ENCODE measurements at places on chromosomes 6 and 20.

- no peak for DNase-seq
Observed at GRCh38 chr20:53795170-53795569, 201.5 kb upstream of the ZNF217 start.

DNA sequence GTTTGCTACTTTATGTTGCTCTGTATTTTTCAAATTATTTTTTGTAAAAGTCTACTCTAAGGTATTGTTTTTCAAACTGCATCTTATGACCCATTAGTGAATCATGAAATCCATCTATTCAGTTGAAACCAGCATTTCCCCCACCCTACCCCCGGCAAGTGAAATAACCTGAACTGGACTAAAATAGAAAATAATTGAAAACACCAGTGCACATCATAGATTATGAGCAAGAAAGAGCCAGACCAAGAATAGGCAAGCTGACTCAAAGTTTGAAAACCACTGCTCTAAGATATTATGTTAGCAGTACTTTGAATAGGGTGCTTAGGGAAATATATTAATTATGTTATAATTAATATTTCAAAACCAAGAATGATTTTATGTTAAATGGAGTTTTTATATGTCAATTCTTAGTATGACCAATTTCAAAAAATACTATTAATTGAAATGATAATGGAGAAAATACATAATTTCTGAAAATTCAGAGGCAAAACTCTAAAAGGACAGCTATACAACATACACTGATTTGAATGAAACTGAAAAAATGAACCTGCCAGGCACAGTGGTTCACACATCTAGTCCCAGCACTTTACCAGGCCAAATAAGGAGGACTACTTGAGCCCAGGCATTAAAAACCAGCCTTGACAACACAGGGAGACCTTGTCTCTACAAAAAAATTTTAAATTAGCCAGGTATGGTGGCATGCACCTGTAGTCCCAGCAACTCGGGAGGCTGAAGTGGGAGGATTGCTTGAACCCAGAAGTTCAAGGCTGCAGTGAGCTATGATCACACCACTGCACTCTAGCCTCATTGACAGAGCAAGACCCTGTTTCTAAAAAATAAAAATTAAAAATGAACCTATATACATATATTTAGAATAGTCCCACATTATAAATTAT lies 112.0 kb downstream of the CDK19 start:
- DNase-seq, result no peak

DNA sequence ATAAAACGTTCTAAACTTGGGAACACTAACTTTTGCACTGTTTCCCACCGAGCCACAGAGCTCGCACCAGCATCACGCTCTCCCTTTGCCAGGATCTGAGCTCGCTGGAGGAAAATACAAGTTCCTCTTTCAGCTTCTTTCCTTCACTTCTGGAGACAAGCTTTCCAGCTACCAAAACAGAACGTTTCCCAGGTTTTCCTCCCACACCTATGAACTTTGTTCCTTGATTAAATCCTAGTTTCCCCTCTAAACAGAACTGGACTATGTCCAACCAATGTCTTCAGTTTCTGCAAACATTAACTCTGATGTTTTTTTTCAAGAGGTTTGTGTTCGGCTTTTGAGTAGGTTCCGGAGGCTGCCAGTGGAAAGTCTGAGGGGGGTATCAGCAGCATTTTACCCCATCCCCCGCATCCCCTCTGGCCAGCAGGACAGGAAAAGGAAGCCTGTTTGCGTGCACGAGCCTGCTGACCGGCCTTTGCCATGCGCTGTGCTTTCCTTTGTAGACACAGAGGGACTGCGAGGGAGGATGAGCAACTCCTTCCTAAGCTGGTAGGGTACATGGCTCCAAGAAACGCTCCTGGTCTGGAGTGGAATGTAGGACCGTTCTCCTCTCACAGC lies 135.5 kb downstream of the LY86 start:
- DNase-seq, result peak; percentile 93

DNA sequence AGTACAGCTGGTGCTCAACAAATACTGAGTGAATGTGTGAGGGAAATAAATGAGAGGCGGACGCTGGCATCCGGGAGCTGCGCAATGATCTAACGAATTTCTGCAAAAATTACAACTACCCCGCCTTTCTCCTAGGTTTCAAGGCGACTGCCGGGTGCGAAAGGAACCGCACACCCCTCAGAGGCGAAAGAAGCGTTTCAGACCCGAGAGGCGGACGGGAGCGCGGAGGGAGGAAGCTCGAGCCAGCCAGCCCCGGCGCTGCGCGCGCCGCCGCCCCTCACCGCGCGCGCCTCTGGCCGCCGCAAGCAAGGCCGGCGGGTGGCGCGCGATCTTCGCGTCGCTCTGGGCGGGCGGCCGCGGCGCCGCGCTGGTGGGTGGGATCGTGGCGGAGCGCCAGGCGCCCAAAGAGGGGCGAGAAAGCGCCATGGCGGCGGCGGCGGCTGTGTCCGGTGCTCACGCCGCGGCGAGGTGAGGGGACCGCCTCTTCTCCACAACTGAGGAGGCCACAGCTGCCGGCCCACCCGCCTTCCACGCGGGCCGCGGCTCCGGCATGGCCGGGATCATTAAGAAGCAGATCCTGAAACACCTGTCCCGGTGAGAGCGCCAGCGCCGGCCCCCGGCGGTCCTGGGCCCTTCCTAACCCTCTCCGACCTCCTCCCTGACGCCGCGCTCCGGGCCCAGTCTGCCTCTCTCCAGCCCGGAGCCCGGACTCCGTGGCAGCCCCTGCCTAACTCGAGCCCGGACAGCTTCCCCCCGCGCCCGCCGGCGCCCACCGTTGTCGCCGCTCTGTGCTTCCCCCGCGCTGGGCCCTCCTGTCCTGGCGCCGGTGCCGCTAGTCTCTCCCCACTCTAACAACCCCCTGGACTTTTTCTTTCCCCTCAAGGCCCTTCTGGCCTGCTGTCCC lies at the start of gene BLTP3A:
Gene BLTP3A, plus strand, starts transcription at position 383 of the 904 bp plus-strand sequence. Its CDS starts 168 bp downstream, at position 551.
- DNase-seq, result peak; percentile 92

- no peak for DNase-seq
Observed at GRCh38 chr6:149508485-149508884, 23.7 kb upstream of the ZC3H12D start.

Measured in suppressor macrophage (primary cell).